HTR-8/SVneo (cell line): ENCODE measurements at places on chromosomes 11 and 22.

DNA sequence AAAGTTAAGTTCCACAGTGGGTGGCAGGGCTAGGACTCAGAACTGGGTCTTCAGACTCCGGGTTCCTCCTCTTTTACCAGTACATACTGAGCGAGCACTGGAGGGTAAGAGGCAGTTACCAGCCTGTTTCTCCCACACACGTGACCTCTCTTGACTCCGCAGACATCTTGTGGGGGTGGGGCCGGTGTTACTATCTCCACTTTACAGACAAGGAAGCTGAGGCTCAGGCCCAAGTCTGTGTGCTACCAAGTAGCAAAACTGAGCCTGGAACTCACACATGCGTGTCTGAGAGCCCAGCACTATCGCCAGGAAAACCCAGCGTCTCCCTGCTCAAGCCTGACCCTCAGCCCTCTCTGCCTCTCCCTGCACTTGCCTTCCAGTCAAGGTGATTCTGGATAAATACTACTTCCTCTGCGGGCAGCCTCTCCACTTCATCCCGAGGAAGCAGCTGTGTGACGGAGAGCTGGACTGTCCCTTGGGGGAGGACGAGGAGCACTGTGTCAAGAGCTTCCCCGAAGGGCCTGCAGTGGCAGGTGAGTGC, 16.0 kb upstream of the SMIM35 start:
- DNase-seq, result no peak

- no peak for DNase-seq
Observed at GRCh38 chr22:19514831-19515565, 9.2 kb downstream of the CLDN5 start.

DNA sequence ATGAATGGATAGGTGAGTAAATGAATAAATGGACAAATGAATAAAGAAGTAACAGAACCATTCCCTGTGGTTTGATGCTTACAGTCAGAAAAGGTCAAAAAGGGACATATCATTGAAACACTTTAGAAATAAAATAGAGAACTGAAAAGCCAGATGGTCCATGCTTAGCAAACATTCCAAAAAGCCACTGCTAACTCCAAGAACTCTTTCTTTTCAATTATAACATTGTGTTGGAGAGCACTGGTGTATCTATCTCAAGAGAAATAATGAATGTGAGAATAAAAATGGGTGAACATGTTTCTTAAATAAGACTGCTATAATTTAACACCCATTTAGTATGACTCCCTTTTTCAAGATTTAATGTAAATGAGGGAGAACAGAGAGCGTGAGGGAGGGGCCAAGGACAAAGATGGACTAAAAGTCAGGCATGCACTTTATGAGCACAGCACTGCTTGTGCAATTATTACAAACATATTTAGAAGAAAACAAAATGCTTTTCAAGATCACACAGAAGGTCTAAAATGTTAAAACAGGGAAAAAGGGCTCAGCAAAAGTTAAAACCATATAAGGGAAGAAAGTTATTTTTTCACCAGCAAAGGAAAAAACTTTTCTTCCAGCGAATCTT, 224.3 kb upstream of the PITPNB start:
- no peak for DNase-seq

- no peak for DNase-seq
Observed at GRCh38 chr11:57597461-57597915, at the start of gene SERPING1. Gene SERPING1, plus strand, starts transcription at chr11:57597685. Its CDS starts 586 bp downstream, at chr11:57598271.

DNA sequence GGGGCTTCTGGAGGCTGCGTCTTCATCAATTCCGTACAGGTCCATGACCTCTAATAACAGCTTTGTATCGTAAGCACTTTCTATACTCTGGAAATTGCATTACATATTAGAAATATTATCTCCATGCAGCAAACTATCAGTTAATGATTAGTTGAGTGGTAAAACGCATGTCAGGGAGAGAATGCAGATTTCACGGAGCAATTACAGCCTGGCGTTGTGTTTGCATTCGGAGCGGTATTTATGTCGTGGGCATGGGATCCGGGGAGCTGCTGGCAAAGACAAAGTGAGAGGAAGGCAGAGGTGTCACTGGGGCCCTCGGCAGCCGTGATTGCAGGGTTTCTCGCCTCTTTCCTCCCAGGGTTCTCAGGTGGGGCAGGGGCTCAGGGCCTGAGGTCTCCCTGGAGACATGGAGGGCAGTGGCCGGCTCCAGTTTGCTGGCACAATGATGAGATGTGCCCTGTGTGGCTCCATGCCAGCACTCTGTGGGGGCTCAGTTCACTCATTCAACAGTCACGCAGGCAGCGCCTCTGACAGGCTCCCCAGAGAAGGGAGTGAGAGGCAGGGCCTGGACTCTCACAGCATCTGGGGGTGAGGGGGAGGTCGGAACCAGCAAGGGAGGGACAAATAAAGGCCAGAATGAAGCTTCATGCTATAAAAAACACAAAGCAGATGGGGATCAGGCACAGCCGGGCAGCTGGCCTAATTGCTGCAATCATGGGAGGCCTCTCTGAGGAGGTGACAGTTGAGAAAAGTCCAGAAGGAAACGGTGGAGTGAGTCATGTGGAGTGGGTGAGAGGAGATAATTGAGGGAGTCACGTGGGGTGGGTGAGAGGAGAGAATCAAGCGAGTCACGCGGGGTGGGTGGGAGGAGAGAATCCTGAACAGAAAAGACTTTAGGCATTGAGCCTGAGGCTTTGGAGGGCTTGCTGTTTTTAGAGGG, 1002.7 kb downstream of the BRD1 start:
- DNase-seq, result no peak

- DNase-seq, result no peak
Observed at GRCh38 chr11:59223611-59224010, 10.9 kb upstream of the MPEG1 start.
